HT1080 (cell line): ENCODE measurements at places on chromosomes 2 and 18.

GRCh38 chr2:202079310-202079709, 6.3 kb downstream of the KIAA2012 start:
- no peak for DNase-seq

GRCh38 chr2:85008252-85008651, 37.3 kb downstream of the KCMF1 start:
- no peak for DNase-seq

DNA sequence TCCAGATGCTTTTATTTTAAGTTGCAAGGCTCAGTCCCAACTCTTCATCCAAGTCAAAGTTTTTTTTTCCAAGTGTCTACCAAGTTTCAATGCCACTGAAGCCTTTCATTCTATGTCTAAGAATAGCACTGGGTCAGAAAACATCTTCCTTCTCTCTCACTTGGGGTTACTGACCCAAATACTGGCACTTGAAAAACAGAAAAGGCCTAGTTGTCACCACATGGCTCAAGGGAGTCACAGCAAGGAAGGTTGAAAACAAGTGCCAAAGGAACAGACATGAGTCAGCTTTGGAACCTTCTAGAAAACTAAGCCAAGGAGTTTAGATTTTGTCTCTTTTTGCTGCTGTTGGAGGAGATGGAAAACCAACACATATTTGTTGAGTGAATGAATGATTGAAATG, 146.5 kb downstream of the COPS8 start:
- no peak for DNase-seq

DNA sequence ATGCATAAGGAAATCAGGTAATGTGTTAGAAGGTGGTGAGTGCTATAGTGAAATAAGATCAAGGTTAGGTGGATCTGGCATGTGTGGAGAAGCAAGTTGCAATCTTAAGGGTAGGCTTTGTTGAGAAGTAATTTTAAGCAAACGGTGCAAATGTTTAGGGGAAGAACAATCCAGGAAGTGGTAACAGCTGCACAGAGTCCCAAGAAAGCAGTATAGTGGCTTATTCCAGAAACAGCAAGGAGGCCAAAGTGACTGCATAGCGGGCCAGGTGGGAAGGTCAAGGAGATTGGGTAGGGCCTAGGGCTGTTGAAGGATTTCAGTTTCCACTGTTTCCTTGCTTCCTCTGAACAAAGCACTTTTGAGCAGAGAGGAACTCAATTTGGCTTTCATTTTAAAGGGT, 30.0 kb upstream of the RAB1A start:
- DNase-seq: no peak

DNA sequence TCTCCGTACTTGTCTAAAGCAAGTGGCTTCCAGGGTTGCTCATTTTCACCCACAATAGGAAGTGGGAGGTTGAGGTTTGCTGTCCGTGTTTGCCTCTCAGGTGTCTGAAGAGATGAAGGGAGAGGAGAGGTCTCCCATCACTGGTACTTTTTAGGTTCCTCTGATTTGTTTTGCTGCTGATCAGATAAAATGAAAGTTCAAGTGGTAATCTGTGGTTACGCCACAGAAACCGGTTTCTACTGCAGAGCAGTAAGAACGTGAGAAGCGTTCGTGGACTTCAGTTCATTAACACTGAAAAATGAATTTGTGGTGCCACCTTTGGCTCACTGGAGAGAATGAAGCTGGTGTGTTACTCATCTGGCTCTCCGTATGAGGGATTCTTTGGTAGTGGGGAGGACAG, 118.2 kb downstream of the GBX2 start:
- DNase-seq: no peak

DNA sequence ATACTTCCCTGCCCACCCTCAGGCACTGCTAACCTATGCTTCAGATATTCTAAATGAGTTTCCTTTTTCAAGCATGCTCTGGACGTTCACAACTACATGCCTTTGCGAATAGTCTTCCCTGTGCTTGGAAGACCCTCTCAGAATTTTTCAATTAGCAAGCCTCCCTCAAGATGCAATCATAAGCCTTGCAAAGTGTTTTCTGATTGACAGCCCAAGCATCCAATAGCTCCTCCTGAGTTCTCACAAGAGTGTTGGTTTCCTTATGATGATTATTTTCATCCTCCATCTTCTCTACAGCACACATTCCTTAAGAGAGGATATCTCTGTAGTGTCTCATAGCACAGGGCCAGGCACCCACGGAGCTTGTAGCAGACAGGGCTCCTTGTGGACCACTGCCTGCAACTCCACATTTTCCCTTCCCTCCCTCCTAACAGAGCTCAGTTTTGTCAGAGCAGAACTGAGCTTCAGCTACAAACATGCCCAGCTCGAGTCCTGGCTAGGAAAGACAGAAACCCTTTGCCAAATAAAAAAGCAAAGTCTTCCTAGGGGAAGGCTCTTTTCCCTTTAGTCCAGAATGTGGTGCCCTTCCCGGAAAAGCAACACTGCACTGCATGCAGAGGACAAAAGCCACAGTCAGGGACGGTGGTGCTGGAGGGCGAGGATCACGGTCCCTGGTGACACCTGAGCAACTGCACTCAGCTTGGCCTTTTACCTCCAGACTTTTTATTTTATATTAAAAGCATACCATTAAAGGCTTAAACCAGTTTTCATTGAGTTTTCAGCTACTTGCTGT, 819.8 kb upstream of the ID2 start:
- DNase-seq: no peak

GRCh38 chr18:2485983-2486382, 85.3 kb downstream of the METTL4 start:
- no peak for DNase-seq

GRCh38 chr18:13605901-13606300, 120.5 kb downstream of the FAM210A start:
- DNase-seq: no peak

DNA sequence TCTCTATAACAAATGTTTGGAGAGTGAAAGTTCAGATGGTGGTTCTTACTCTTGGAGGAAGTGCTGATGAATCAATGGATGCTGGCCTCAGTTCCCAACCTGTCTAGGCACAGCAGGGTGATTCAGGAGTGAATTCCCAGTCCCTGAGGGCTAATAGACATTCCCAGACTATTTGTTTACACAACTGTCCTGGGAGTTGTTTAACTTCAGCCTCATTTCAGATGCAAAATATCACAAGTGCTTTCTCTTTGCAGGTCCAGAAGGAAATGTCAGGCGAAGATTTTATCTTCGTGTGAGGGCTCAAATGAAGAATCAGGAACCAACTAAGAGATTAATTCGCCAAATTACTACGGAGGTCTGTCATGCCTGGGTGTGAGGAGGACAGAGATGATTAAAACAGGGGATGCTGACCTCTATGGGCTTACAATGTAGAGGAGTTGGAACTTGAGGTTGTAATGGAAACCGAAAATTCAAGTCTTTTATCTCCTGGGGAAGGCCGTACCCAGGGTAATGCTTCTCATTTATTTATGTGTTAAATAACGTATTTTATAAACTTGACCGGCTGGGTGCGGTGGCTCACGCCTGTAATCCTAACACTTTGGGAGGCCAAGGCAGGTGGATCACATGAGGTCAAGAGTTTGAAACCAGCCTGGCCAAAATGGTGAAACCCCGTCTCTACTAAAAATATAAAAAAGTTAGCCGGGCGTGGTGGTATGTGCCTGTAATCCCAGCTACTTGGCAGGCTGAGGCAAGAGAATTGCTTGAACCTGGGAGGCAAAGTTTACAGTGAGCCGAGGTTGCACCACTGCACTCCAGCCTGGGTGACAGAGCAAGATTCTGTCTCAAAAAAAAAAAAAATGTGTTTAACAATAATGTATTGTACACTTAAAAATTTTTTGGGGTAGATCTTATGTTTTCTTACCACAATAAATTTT, 38.7 kb upstream of the SLC1A4 start:
- DNase-seq: no peak

- DNase-seq: peak; percentile 56
Measured at GRCh38 chr18:67199993-67200617, 316.4 kb downstream of the DSEL start.
